CD8-positive, alpha-beta T cell (primary cell): ENCODE measurements at places on chromosomes 7 and 10. TPM values are rescaled to one million over a fixed set of nuclear protein-coding genes. Genes with fewer than 3 reads are reported as not detected.

The PRTFDC1 gene
- 1.4 TPM for total RNA-seq

The CNTNAP2 gene
- total RNA-seq: 0.08 TPM

The XRCC2 gene
- 0.30 TPM for total RNA-seq

- DNase-seq: no peak
These were observed 73.3 kb downstream of the CHST15 start for GRCh38 chr10:124019886-124020797.

The OR9A2 gene
- not detected for total RNA-seq

- no peak for DNase-seq
These were observed 106.7 kb downstream of the CYTH3 start for GRCh38 chr7:6165521-6166320.

- no peak for DNase-seq
These were observed 101.0 kb downstream of the HBP1 start for GRCh38 chr7:107269790-107270189.

GRCh38 chr10:62934258-62934657 is 118.1 kb upstream of the EGR2 start:
- DNase-seq: no peak

- no peak for DNase-seq
These were observed 109.2 kb downstream of the SND1 start for GRCh38 chr7:127761196-127761595.

GRCh38 chr7:4129481-4130122 is 552.5 kb upstream of the FOXK1 start:
- DNase-seq: no peak

The PCLO gene
- not detected for total RNA-seq

DNA sequence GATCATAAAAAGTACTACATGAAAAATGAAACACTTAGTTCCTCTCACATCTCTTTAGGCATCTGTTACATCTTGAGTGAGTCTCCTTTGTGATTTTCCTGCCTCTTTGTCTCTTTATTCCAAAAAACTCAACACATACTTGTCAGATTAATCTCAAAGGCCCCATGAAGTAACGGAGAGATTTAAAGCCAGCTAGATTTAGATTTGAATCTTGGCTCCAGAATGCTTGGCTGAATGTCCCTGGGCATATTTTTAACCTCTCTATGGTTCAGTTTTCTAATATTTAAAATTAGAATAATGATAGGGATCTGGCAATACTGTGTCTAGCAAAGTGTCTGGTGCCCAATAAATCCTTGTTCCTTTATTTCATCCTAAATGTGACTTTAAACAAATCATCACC is 140.0 kb downstream of the DGKB start:
- no peak for DNase-seq
